ENCODE measurements at places on chromosomes 7 and 10.

- no peak for DNase-seq
Observed at GRCh38 chr7:128954830-128955802, 17.4 kb downstream of the IRF5 start.

DNA sequence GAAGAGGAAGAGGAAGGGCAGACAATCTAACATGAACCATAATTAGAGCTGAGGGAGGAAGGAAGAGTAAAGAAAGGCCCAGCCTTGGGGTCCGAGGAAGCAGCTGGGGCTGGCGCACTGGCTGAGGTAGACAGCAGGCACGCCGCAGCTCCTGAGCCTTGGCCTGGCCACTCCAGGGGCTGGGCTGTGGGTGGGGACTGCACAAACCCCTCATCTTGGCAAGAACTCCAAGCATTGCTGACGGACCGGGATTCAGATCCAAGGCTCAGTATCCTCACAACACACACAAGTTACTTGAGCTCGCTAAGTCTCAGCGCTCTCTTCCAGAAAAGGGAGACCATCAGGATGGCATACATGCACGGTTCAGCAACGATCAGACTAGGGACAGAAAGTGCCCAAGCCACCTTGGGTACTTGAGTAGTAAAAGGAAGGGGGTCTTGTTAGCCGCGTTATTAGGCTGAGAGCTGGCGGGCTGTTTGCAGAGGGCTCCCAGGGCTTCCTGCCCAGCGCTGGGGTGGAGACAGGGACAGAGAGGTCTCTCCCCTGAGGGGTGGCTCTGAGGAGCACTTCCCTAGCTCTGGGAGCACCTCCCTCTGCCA is 4.5 kb downstream of the TNS3 start:
- DNase-seq: no peak

DNA sequence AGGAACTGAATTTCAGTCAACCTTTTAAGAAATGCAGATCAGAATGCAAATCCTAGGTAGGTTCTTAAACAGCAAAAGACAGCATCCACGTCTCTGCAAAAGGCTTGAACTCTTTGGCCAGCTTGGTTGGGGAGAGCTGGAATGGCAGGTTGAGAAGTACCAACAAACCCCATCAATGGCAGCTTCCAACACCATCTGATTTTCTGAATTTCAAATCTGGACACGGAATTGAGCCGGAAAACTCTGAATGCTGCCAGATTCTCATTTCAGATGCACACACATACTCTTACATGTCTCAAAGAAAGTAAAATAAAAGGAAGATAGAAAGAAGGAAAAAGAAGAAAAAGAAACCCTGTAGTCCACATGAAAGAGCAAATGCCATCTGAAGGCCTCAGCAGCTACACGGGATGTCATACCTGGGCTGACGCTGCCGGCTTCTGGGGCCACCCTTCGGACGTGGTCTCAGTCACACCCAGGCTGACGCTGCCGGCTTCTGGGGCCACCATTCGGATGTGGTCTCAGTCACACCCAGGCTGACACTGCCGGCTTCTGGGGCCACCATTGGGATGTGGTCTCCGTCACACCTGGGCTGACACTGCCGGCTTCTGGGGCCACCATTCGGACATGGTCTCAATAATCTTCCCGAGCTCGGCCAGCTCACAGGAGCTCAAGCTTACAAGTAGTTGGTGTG is 165.3 kb downstream of the PTPRN2 start:
- no peak for DNase-seq

GRCh38 chr7:122858320-122858719 is 27.9 kb downstream of the CADPS2 start:
- DNase-seq: no peak

- DNase-seq: no peak
Observed at GRCh38 chr10:131849591-131850382, 51.0 kb upstream of the PPP2R2D start.

GRCh38 chr10:11742009-11742778 is at the start of gene ECHDC3:
Gene ECHDC3, plus strand, starts transcription at chr10:11742382. Its CDS starts 195 bp downstream, at chr10:11742577.
- DNase-seq: peak; percentile 14

DNA sequence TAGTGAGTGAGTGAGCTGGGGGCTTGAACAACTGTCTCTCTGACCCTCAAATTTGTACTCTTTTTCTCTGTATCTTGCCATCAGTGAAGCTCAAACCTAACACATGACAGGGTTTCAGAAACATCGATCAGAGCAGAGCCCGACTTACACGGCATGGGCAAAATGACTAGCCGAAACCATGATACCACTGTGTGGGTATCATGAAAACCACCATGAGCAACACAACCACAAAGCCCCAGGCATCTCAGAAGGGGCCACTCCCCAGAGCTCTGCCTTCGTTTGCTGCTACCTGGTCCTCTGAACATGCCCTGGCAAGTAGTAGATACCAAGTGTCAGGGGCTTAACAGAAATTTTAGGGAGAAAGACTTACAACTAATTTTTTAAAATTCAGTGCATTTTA is 308.5 kb downstream of the WDR11 start:
- no peak for DNase-seq

- no peak for DNase-seq
Observed at GRCh38 chr10:69501657-69502056, 50.4 kb downstream of the TSPAN15 start.

- no peak for DNase-seq
Observed at GRCh38 chr10:132508581-132509443, 28.8 kb upstream of the INPP5A start.

DNA sequence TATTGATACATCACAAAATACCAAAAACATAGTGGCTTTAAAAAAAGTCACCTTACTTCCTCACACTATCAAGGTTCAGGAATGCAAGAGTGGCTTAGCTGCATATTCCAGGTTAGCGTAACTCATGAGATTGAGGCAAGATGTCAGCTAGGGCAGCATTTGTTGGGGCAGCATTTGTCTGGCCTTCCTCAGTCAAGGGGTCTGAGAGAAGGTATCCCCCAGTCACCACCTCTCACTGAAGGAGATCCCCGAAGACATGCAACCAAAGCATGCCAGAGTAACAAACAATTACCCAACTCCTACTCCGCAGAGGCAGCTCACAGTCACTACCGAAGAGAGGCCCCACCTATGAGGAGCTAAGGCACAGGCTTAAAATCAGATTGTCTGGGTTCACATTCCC is 48.4 kb downstream of the C10orf71 start:
- no peak for DNase-seq

DNA sequence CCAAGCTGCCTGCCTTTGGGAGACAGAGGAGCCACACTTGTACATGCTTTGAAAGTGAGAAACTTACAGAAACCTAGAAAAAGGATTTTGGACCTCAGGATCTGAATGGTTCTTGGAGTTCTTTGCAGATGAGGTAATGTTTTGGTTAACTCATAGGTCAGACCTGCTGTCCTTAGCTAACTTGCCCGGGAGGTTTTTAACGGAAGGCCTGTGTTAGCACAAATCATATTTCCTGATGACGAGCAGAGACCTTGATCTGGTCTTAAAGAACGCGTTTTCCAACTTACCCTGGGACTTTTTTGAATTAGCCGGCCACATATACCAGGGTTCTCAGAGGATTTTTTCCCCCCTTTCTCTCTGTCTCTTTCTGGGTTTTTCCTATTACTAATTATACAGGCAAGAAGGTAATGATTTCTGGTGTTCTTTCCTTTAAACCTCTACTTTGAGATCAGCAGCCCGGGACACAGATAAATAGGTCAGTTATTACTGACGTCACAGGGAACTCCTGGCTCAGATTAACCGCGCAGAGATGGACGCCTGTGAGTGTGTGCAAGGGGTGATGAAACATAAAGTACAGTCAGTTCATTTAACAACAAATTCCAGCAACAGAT is 101.7 kb upstream of the KLF6 start:
- DNase-seq: no peak

DNA sequence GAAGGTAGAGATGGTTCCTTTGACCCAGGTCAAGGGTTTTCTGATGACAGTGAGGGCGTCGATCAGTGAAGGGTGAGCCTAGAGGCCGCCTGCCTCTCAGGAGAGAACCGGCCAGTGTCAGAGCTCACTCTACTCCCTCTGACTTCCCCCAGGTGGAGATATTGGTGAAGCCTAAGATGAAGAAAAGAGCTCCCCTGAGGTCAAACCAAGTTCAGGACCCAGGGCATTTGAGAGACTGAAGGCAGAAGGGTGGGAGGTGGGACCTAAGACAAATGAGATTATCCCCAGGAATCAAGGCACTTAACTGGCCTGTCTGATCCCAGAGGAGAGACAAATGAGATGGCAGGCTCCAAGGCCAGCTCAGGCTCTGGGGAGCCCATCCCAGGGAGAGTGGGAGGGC is 104.7 kb downstream of the CDH23 start:
- no peak for DNase-seq

DNA sequence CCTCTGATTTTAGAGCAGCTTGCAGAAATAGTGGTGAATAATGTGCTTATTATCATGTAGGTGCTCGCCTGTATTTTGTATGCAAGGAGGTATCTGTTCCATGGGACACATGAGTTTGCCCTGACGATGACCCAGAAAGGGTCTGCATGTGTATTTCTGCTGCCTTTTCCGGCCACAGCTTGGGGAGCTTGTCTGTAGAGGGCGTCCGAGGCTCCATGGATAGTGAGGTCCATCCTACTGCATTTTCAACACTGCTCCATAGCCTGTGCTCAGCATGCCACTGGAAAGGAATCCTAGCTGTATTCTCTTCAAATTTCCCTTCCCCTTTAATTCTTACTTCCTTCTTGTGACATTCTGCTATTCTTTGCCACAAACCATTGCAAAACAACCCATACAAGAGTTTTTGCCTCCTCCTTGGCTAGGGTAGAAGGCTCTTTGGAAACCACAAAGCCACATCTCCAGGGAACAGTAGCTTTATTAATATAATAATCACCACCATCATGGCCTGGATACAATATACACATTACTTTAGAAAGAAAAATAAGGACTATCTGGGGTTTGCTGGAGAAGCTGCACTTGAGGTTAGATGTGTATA is 127.7 kb downstream of the DYNC1I1 start:
- DNase-seq: no peak

Data from stimulated activated CD4-positive, alpha-beta T cell treated with anti-CD3 and anti-CD28 coated beads, TNF-alpha, amount 100 ng/mL, for 1 hour (primary cell).